ENCODE measurements at places on chromosomes 5 and 9. TPM values are rescaled to one million over a fixed set of nuclear protein-coding genes. Genes with fewer than 3 reads are reported as not detected.

- H3K4me3 ChIP-seq = peak overlapping the region; percentile 89
- no peaks in the 10 kb centered on the region for H3K27me3 ChIP-seq
- peak overlapping the region; percentile 76 for H3K27ac ChIP-seq
- H3K4me1 ChIP-seq = peaks cover 14% of the 10 kb centered on the region
- DNase-seq = peak; percentile 18
Observed at GRCh38 chr5:177023303-177023664, 788 bp downstream of the ZNF346 start.

GRCh38 chr5:91486638-91487037, 103.5 kb upstream of the ARRDC3 start:
- no peaks in the 10 kb centered on the region for H3K27me3 ChIP-seq
- no peaks in the 10 kb centered on the region for H3K4me1 ChIP-seq
- DNase-seq = no peak
- H3K36me3 ChIP-seq = no peaks in the 10 kb centered on the region

SARDH gene
- 6.3 TPM for total RNA-seq

GRCh38 chr5:94130077-94130476, 388.7 kb upstream of the POU5F2 start:
- no peak overlapping the region for H3K4me3 ChIP-seq
- H3K4me1 ChIP-seq = no peaks in the 10 kb centered on the region
- no peak for DNase-seq
- H3K27ac ChIP-seq = no peak overlapping the region

- H3K36me3 ChIP-seq = peaks cover 17% of the 10 kb centered on the region
- no peak overlapping the region for H3K4me3 ChIP-seq
Observed at GRCh38 chr5:66179297-66180051, 35.4 kb downstream of the SREK1 start.

DNA sequence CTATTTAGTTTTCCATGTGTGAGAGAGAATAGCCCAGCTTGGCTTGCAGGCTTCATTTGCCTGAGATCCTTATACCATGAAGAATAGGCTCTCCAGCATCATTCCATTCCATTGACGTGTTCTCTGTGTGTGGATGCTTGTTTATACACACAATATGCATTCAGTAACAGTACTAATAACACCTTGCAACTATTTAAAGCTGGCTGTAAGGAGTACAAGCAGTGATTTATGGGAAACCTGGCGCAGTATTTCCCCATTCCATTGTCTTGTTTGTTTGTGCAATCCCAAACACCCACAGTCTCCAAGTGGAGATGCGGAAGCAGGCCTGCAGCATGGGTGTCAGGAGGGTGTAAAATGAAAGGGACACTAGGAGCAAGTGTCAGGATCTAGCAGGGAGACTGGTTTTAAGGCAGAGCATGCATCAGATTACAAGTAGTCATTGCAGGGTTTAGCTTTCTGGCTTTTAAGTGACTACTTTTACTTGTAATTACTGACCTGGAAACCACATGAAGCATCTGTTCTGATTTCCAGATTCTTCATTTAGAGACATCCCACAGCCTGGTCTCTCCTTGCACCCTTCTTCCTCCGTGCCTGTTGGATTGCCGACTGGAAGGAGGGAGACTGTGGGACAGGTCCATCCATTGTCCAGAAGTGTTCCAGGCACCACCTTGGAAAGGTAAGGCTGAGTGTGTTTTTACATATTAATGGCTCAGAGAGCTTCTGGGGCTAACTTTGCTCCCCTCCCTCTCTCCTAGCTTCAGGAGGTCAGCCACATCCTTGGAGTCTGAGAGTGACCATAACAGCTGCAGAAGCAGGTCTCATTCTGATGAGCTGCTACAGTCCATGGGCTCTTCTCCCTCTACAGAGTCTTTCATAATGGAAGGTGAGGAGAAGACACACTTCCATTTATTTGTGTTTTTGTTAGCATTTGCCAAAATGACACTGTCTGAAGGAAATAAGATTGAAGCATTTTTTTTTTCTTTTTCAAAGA, 241.6 kb downstream of the ARHGEF28 start:
- no peaks in the 10 kb centered on the region for H3K36me3 ChIP-seq
- no peaks in the 10 kb centered on the region for H3K27me3 ChIP-seq
- H3K4me3 ChIP-seq = no peak overlapping the region
- H3K4me1 ChIP-seq = peaks cover 2% of the 10 kb centered on the region
- H3K27ac ChIP-seq = no peak overlapping the region

DNA sequence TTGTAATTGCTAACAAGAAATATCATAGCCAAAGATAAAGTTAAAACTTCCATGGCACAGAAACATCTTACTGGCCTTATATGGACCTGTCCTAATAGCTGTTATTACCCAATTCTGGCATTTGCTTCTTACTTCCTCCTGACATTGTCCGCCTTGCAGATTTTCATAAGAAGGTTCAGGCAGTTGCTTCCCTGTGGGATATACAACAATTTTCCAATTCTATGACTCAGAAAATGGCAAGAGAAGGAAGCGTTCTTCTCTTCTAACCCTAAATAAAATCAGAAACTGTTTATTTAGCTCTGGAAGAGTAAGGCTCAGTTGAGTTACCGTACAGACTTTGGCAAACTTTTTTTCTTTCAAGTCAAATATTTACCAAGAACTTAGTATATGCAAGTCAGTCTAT, 1.7 kb downstream of the PRKAA1 start:
- H3K4me3 ChIP-seq = peak overlapping the region; percentile 92
- DNase-seq = peak; percentile 54
- peak overlapping the region; percentile 97 for H3K27ac ChIP-seq
- peaks cover 5% of the 10 kb centered on the region for H3K4me1 ChIP-seq
- H3K27me3 ChIP-seq = no peaks in the 10 kb centered on the region

DNA sequence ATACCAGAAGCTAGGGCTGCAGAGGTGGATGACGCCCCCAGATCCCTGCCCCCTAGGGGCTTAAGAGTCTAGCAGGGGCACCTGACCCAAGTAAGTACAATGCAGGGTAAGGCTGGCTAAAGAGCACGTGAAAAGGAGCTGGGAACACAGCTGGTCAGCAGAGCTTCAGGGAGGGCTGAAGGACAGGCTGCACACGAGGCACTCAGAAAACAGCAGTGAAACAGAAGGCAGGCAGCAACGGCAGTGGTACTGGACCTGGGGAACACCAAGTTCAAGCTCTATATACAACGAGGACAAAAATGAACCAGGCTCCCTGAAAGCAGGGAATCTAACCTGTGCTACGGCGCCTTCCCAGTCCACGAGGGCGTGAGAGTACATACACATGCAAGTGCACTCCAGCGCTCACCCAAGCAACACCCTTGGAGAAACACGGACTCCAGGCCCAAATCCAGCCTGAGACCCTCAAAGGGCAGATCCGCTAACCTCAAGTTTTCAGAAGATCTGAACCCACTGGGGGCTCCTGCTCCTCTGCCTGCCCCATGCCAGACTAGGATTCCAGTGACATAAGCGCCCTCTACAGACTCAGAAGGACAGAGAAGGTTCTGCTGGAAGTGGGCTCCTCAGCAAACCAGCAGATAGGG, 57.4 kb downstream of the PSMB7 start:
- H3K4me3 ChIP-seq = no peak overlapping the region
- H3K27me3 ChIP-seq = no peaks in the 10 kb centered on the region
- no peak overlapping the region for H3K27ac ChIP-seq
- peaks cover 54% of the 10 kb centered on the region for H3K36me3 ChIP-seq
- peaks cover 14% of the 10 kb centered on the region for H3K4me1 ChIP-seq

- H3K4me3 ChIP-seq = no peak overlapping the region
- DNase-seq = no peak
- no peak overlapping the region for H3K27ac ChIP-seq
- H3K36me3 ChIP-seq = peaks cover 31% of the 10 kb centered on the region
- no peaks in the 10 kb centered on the region for H3K4me1 ChIP-seq
Observed at GRCh38 chr5:147390654-147391225, 119.1 kb downstream of the DPYSL3 start.

DNA sequence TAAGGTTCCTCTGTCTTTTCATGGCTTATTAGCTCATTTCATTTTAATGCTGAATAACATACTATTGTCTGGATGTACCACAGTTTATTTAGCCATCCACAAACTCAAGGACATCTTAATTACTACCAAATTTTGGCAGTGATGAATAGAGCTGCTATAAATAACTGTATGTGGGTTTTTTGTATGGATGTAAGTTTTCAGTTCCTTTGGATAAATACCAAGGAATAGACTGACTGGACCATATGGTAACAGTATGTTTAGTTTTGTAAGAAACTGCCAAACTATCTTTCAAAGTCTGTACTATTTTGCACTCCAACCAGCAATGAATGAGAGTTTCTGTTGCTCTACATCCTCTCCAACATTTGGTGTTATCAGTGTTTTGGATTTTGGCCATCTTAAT, 38.7 kb downstream of the SCAMP1 start:
- no peak for DNase-seq
- H3K27ac ChIP-seq = no peak overlapping the region
- peaks cover 3% of the 10 kb centered on the region for H3K36me3 ChIP-seq
- H3K4me3 ChIP-seq = no peak overlapping the region
- no peaks in the 10 kb centered on the region for H3K4me1 ChIP-seq

DNA sequence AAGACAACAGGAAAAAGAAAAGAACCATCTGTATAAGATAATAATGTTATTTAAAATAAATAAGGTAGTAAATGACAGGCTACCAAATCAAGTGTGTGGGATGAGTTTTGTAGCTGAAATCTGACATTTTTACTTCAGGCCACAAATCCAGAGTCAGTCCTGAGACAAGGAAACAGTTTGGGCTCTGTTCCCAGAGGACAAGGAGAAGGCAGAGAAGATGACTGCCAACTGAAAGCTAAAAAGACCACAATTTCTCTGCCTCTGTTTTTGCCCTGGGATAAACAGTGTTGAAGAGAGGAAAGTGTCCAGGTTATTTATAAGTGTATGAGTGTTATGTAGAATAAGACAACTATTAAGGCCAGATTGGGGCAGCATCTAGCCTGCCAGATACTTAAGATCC, 180.5 kb downstream of the NFIB start:
- no peaks in the 10 kb centered on the region for H3K27me3 ChIP-seq
- no peak overlapping the region for H3K27ac ChIP-seq
- DNase-seq = no peak
- no peaks in the 10 kb centered on the region for H3K4me1 ChIP-seq
- no peak overlapping the region for H3K4me3 ChIP-seq
- peaks cover 22% of the 10 kb centered on the region for H3K36me3 ChIP-seq

DNA sequence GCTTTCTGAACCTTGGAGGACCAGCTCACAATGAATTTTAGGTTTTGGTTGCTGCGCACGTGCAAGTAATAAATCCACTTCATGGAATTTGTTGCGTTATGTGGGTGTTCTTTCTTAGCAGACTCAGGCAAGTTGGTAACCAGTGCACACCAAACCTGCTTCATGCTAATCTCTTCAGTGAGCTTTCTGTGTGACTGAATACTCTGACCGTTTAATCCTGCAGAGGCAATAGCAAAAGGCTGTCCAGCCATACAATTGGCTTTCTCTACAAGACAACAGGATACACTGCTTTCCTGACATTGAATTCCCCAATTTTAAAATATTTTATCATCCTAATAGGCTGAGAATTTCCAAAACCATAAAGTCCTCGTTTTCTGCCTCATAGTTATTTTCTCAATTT, 10.3 kb downstream of the UGT3A2 start:
- H3K27ac ChIP-seq = no peak overlapping the region
- H3K4me3 ChIP-seq = no peak overlapping the region
- H3K27me3 ChIP-seq = no peaks in the 10 kb centered on the region
- H3K4me1 ChIP-seq = no peaks in the 10 kb centered on the region
- DNase-seq = no peak

GRCh38 chr5:107598958-107599357, 71.8 kb downstream of the EFNA5 start:
- no peak for DNase-seq
- no peak overlapping the region for H3K4me3 ChIP-seq
- H3K27ac ChIP-seq = no peak overlapping the region
- H3K4me1 ChIP-seq = peaks cover 2% of the 10 kb centered on the region
- no peaks in the 10 kb centered on the region for H3K36me3 ChIP-seq
- H3K27me3 ChIP-seq = no peaks in the 10 kb centered on the region

DNA sequence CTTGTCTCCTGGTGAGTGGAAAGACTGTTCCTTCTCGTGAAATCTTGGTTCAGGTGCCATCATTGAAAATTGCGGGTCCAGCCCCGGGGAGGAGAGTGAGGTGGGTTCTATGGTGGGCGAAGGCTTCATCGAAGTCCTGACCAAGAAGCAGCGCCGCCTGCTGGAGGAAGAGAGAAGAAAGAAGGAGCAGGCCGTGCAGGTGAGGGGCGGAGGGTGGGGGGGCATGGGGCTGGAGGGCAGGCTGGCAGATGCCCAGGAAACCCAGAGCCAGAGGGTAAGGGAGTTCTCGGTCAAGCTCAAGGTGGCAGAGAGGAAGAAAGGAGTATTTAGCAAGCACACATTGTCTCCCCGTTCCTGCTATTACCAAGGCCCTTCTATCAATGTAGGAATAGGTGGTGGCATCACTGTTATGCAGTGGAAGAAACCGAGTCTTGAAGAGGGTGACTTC, 24.3 kb upstream of the POMT1 start:
- H3K4me3 ChIP-seq = no peak overlapping the region
- peak; percentile 41 for DNase-seq
- no peaks in the 10 kb centered on the region for H3K4me1 ChIP-seq
- H3K27me3 ChIP-seq = no peaks in the 10 kb centered on the region
- H3K36me3 ChIP-seq = peaks cover 97% of the 10 kb centered on the region

PDLIM7 gene
- total RNA-seq = 97.1 TPM

- peak overlapping the region; percentile 74 for H3K27ac ChIP-seq
- H3K36me3 ChIP-seq = no peaks in the 10 kb centered on the region
- H3K27me3 ChIP-seq = no peaks in the 10 kb centered on the region
- no peak for DNase-seq
Observed at GRCh38 chr9:105065098-105066088, 137.4 kb upstream of the ABCA1 start.

DNA sequence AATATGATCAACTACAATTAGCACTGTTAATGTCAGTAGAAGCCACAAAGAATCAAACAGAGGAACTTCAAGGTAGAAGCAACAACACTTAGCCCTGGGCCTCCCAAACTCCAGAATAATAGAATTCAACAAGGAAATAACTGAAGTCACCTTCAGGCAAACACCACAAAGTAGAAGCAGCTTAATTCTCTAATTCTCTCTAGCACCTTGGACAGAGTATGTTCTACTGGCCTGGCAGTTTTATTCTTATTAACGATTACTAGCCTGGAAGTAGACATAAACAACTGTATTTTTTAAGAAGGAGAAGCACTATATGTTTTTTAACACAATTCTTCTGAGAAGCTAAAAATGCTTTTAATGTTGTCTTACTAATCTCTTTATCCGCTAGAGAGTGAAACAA, 911.9 kb downstream of the DTWD2 start:
- H3K27ac ChIP-seq = no peak overlapping the region

- H3K27ac ChIP-seq = no peak overlapping the region
- peaks cover 43% of the 10 kb centered on the region for H3K27me3 ChIP-seq
- H3K4me3 ChIP-seq = no peak overlapping the region
- no peaks in the 10 kb centered on the region for H3K36me3 ChIP-seq
- H3K4me1 ChIP-seq = no peaks in the 10 kb centered on the region
Observed at GRCh38 chr5:181064987-181065386, 24.9 kb downstream of the BTNL9 start.

- H3K36me3 ChIP-seq = no peaks in the 10 kb centered on the region
- H3K27ac ChIP-seq = no peak overlapping the region
- no peaks in the 10 kb centered on the region for H3K4me1 ChIP-seq
- H3K27me3 ChIP-seq = no peaks in the 10 kb centered on the region
- H3K4me3 ChIP-seq = no peak overlapping the region
Observed at GRCh38 chr5:169886677-169887076, 93.6 kb downstream of the INSYN2B start.

Measured in muscle of leg (tissue), 16 donors.